ENCODE measurements at places on chromosomes 1 and 21.

- DNase-seq: no peak
Measured at GRCh38 chr1:29786791-29787732, 550.7 kb downstream of the PTPRU start.

- no peak for DNase-seq
Measured at GRCh38 chr1:201769966-201770365, 59.0 kb upstream of the IPO9 start.

- no peak for DNase-seq
Measured at GRCh38 chr1:41467673-41468072, 16.8 kb downstream of the EDN2 start.

GRCh38 chr21:15441060-15441493 lies 288.7 kb upstream of the USP25 start:
- no peak for DNase-seq

GRCh38 chr1:70906800-70907199 lies 140.8 kb downstream of the PTGER3 start:
- no peak for DNase-seq

DNA sequence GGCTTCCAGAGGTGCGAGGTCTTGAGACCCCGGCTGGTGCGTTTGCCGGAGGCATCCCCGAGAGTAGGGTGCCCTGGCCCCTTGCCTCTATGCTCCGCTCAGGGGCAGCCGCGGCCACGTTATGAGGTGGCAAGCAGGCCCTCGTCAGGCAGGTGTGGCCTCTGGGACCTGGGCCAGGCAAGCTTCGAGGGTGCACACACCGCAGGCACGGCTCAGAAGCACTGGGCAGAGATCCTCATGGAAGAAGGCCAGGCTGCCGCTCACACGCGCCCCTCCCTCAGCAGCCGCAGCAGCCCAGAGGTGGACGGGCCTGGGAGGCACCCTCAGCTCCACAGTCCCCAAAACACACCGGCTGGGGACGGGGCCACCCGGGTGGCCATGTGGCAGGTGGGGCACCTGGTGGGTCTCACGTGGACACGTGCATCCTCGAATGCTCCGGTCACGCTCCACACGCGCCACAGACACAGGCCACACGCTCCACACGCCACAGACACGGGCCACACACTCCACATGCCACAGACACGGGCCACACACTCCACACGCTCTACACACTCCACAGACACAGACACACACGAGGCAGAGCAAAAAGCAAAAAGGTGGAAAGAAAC lies 6.5 kb downstream of the SDF4 start:
- no peak for DNase-seq

GRCh38 chr1:244863491-244864252 lies 671 bp downstream of the HNRNPU start:
- DNase-seq: no peak

DNA sequence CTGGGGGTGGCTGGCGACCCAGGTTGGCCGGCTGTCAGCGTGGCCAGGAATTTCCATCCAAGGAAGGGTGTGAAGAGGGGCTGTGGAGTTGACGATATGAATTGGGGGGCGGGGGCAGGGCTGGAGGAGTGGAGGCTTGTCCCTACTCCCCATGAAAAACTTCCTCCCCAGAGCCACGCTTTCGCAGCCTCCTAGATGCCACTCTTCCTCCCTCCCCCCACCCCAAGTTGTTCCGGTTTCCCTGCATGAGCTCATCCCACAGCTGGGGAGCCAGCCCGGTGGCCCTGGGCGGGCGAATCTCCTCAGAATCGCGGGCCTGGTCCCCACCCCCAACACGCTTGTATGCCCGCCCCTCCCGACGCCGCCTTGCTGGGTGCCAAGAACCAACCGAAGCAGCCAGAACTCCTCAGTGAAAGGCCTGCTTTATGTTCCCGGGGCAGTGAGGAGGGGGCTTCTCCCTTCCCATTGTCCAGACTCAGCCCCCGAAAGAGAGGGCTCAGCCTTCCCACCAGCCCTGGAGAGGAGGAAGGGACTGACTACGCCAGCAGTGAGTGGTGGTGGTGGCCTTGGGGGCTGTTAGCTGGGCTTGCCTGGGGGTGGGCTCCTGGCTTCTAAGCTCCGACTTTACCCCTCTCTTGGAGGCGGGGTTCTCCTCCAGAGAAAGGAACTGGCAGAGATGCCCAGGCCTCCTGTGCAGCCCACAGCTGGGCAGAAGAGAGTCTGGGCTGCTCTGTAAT lies 1.8 kb upstream of the CSMD2 start:
- no peak for DNase-seq

- no peak for DNase-seq
Measured at GRCh38 chr1:33433509-33434362, 2.8 kb upstream of the PHC2 start.

GRCh38 chr1:62722796-62723195 lies 34.6 kb upstream of the DOCK7 start:
- no peak for DNase-seq

DNA sequence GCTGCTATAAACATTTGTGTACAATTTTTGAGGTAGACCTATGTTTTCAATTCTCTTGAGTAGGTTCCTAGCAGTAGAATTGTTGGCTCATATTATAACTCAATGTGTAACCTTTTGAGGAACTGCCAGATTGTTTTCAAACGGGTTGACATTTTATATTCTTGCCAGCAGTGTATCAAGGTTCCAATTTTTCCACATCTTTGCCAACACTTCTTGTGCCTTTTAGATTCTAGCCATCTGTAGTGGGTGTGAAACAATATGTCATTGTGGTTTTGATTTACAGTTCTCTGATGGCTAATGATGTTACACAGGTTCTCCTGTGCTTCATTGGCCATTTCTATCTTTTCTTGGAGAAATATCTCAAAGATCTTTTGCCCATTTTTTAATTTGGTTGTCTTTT lies 36.4 kb downstream of the MAP3K7CL start:
- no peak for DNase-seq

GRCh38 chr1:150765296-150765976 lies at the start of gene CTSS:
TSS of gene CTSS (minus strand) at chr1:150765778. CDS start at chr1:150764763, 1,015 bp downstream.
- DNase-seq: no peak

DNA sequence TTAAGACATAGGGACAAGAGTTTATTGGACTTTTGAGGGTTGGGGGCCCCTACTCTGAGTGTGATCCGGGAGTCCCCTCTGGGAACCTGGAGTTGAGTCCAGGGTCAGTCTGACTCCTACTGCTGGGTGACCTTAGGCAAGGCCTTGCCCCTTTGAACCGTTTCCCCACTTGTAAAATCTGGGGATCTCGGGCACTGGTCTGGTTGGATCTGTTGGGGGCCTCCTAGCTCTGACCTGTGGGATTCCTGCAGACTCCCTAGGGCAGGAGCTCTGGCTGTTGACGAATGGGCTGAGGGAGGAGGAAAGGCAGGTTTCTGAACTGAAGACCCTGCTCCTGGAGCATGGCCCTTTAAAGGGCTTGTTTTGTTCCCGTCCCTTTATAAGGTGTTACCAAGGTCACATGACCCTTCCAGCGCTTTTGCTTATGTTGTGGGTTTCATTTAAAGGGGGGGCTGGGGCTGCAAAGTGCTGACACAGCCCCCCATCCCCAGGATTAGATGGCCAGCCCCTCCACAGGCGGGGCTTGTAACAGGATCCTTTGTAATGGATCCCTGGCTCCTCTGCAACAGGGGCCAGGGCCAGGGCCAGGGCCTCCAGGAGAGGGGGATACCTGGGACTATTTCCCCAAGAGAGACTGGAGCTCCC lies 50.7 kb downstream of the YARS1 start:
- no peak for DNase-seq

DNA sequence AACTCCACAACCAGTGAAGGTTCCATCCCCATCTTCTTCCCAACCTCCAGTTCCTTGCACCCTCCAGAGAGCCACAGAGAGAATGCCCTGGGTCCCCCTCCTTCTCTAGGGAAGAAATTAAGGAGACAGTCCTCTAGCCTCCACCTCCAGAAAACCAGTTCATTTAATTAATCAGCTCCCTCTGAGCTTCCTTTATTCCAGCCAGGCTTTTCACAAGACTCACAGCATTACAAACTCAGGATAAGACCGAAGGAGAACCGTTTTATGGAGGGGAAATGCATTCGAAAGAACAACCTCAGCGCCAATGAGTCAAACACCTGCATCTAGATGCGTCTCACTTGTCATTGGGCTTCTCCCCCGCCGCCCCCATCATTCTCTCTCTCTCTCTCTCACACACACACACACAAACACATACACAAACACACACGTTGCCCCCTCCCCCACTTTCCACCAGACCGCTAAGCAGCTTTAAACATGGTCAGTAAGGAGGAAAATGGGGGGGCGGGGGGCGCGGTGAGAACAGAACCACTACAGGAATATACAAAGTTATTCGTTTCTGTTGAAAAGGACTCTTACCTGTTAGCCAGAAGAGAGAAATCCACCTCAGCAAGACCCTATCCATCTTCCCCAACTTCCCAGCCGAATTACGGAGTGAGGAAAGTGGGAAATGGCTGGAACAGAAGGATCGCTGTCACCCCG lies 544 bp downstream of the ILDR2 start:
- peak; percentile 30 for DNase-seq

GRCh38 chr1:197577580-197577979 lies 197.7 kb downstream of the DENND1B start:
- DNase-seq: no peak

- DNase-seq: no peak
Measured at GRCh38 chr1:207868774-207869721, 41.9 kb downstream of the CD34 start.

DNA sequence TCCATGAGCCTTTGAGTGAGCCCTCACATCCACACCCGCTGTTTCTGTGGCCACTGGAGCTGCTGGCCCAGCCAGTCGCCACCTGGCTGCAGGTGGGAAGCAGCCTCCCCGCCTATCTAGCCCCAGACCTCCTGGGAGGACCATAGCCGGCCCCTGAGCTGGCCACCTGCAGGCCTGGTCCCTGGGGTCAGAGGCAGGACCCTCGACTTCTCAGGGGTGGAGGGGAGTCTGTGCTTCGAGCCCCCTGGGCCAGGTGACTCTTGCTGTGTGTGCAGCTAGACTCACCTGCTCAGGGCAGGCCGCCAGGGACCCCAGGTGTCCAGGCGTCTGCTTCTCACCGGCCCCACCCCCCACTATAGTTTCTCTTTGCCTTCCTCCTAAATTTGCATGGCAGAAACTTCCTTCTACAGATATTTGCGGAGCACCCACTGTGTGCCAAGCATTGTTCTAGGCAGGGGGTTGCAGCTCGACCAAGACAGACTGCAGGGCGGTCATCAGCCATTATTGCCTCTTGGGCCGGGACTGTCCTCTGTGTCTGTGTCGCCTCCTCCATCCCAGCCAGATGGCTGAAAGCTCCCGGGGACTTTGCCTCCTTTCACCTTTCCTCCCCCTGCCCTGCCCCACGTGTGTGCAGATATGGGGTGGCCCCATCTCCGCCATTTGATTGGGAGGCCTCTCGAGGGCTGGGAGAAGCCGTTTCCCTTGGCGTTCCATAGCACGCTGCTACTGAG lies 27.3 kb downstream of the SPSB1 start:
- no peak for DNase-seq

DNA sequence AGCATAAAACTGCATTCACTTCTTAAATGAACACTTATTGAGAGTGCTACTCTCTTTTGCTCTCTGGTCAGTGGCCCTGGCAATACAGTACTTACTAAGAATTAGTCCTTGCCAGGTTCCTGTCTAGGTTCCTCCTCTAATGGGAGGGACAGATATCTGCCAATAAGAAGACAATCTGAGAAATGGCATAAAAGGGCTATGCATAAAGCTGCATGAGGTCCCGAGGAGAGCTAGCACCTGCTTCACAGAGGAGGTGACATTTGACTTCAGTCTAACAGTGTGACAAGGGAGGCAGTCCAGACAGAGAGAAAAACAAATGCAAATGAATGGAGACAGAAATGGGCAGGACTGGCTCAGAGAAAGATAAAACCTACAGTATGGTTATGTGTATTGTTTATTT lies 357.1 kb upstream of the SGIP1 start:
- no peak for DNase-seq

DNA sequence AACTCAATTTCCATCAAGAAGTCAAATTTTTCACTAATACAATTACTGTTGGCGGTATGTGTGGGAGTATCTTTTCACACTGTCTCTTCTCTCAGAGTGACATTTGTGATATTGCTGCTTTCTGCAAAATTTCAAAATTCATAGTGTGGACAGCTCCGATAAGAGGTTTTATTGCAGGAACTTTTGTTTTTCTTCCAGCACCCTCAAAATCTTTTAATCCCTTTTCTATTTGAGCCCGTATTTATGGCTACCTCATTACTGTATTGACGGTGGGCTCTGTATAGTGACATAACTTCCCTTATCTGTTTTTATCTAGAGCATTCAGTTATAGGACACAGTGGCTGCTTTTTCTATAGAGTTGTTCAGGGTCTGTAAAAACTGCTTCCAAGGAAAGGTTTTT lies 794.4 kb upstream of the TMPRSS15 start:
- no peak for DNase-seq

DNA sequence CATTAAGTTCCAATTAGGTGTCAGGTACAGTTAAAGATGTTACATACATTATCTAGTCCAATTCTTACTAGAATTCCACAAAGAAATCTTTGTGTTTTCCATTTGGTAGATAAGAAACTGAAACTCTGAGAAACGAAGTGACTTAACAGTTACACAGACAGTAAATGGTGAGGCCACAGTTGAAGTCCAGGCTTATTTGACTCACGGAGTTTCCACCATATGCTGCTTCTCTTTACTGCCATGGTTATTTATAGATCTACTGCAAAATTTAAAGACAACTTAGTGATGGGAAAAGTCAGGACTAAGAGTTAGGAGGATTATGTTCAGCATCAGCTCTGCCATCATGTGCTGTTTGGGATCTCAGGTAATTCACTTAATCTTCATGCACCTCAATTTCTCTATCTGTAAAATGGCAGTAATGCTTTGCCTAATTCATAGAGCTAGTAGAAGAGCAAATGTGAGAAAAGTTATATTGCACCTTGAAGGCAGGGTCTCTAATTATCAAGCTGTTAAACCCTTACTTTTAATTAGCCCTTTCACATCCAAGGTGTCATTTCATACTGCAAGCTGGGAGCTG lies 26.2 kb upstream of the SAMSN1 start:
- DNase-seq: no peak

GRCh38 chr21:42542196-42542595 lies 28.5 kb downstream of the SLC37A1 start:
- DNase-seq: no peak

DNA sequence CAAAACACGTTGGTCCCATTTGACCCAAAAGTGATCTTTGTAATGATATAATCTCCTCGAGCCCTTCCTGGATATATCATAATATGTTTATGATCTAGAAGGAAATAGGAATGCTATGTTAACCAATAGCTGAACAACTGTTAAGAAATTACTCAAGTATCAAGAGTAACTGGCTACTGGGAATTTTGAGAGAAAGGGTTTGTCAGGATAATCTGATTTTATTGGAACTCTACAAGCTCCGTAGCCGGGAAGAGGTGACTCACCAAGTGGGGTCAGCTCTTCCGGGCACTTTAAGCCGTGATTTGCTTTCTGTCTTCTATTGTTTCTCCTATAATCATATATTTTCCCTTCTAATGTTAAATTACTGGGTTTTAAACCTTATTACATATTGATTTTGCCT lies 250.5 kb upstream of the POGK start:
- DNase-seq: no peak
